ENCODE measurements at places on chromosomes 13 and 19. TPM values are rescaled to one million over a fixed set of nuclear protein-coding genes. Genes with fewer than 3 reads are reported as not detected.
A peak's percentile ranks its signal among the peaks of the same experiment; 100 is the strongest.

- no peak for DNase-seq
- no peaks in the 10 kb centered on the region for H3K36me3 ChIP-seq
- no peak overlapping the region for H3K27ac ChIP-seq
- no peak overlapping the region for H3K4me3 ChIP-seq
- H3K4me1 ChIP-seq: no peaks in the 10 kb centered on the region
- H3K27me3 ChIP-seq: no peaks in the 10 kb centered on the region
These were observed 34.7 kb upstream of the SEMA6B start for GRCh38 chr19:4594201-4594600.

DNA sequence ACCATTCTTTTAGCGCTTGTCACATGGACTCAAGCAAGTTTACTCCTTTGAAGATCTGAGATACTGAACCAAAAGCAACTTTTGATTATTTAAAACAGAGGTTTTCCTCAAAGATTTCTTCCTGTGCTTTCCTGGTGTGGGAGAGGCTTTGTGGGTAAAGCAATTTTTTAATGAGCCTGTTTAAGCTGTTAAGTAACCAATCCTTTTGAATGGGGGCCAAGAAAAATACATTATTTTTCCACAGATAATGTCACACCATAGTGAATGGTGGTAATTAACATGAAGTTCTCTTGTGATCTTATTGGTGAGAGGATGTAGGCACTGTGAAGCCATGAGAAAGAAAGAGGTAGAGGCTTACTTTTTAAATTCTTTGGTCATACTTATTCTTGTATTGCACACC is 55.8 kb upstream of the OBI1 start:
- H3K4me1 ChIP-seq: no peaks in the 10 kb centered on the region
- H3K36me3 ChIP-seq: no peaks in the 10 kb centered on the region
- no peaks in the 10 kb centered on the region for H3K27me3 ChIP-seq
- no peak overlapping the region for H3K27ac ChIP-seq
- no peak for DNase-seq
- no peak overlapping the region for H3K4me3 ChIP-seq

Gene PHF11
- 58.4 TPM for total RNA-seq

Gene HIPK4
- 0.23 TPM for total RNA-seq

DNA sequence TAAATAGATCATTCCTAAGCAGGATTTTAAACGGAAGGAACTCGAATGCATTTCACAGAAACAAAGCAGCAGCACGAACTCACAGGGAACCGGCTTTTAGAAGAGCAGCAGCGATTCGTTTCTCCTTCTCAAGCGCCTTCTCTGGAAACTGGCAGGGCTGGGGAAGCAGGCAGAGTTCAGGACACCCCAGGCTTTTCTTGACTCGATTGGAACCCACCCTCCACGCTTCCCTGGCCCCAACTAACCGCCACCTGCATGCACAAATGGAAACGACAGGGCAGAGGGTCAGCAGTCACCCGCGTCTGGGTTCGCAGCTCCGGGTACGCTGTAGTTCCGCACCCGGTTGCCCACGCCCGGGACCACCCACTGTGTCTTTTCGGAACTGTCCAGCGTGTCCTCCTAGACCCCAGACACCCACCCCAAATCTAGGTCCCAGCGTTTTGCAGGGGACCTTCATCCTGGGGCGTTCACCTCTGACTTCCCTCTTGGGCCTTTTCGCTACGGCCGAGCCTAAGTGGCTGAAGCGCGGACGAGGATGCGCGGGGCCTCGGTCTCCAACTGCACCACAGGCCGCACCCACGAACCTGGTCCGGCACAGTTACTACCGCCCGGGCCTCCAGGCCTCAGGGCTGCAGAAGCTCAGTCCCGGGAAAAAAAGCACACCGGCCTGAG is 500 bp downstream of the ZFP30 start:
- no peaks in the 10 kb centered on the region for H3K27me3 ChIP-seq
- H3K36me3 ChIP-seq: no peaks in the 10 kb centered on the region
- H3K4me3 ChIP-seq: peak overlapping the region; percentile 59
- H3K27ac ChIP-seq: peak overlapping the region; percentile 55
- no peaks in the 10 kb centered on the region for H3K4me1 ChIP-seq

Gene TMEM255B
- total RNA-seq: 36.6 TPM

Gene CILP2
- 4.2 TPM for total RNA-seq

- H3K4me3 ChIP-seq: no peak overlapping the region
- no peaks in the 10 kb centered on the region for H3K27me3 ChIP-seq
- H3K4me1 ChIP-seq: no peaks in the 10 kb centered on the region
- no peak for DNase-seq
- no peak overlapping the region for H3K27ac ChIP-seq
- no peaks in the 10 kb centered on the region for H3K36me3 ChIP-seq
These were observed 5.5 kb upstream of the IFI30 start for GRCh38 chr19:18167975-18168645.

Gene TMEM59L
- 8.9 TPM for total RNA-seq

GRCh38 chr13:43153436-43154090 is 130.2 kb downstream of the DNAJC15 start:
- no peaks in the 10 kb centered on the region for H3K27me3 ChIP-seq
- no peaks in the 10 kb centered on the region for H3K4me1 ChIP-seq
- no peak for DNase-seq
- no peak overlapping the region for H3K4me3 ChIP-seq

Gene FAM32A
- total RNA-seq: 46.4 TPM

DNA sequence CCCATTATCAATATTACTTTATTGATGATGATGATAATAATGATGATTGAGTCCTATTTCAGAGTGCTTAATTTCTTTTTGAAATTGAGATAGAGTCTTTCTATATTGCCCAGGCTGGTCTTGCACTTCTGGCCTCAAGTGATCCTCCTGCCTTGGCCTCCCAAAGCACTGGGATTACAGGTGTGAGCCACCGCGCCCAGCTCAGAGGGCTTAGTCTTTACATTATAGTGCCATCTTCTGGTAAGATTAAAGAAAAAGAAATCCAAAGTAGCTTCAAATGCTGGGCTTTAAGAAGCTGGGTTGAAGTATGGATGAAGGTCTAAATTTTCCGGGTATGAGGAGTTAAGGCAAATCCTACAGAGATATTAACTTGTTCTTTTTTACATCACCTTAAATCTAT is 3.4 kb upstream of the ZNF333 start:
- DNase-seq: no peak
- no peak overlapping the region for H3K27ac ChIP-seq
- H3K27me3 ChIP-seq: no peaks in the 10 kb centered on the region
- no peaks in the 10 kb centered on the region for H3K36me3 ChIP-seq
- no peaks in the 10 kb centered on the region for H3K4me1 ChIP-seq

DNA sequence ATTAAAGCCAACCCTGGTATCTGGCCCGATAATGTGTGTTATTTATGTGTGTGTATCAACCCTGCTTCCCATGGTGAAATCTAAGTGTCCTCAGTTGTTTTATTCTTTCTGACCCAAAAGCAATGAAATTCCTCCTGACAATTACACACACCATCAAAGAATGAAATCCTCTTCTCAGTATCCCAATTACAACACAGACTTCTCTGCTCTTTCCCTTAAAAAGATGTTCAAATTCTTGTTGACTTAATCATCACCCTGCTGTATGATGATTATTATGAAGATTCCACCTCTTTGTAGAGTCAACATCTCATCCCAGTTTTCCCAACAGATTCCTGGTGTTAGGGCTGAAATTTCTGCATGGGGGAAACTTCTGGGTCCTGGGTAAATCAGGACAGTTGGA is 8.9 kb upstream of the TRPC4 start:
- H3K27ac ChIP-seq: no peak overlapping the region
- H3K36me3 ChIP-seq: no peaks in the 10 kb centered on the region
- no peak overlapping the region for H3K4me3 ChIP-seq
- no peaks in the 10 kb centered on the region for H3K27me3 ChIP-seq

GRCh38 chr19:45354241-45354842 is 13.8 kb downstream of the KLC3 start:
- H3K4me3 ChIP-seq: no peak overlapping the region
- H3K27me3 ChIP-seq: no peaks in the 10 kb centered on the region
- DNase-seq: no peak

DNA sequence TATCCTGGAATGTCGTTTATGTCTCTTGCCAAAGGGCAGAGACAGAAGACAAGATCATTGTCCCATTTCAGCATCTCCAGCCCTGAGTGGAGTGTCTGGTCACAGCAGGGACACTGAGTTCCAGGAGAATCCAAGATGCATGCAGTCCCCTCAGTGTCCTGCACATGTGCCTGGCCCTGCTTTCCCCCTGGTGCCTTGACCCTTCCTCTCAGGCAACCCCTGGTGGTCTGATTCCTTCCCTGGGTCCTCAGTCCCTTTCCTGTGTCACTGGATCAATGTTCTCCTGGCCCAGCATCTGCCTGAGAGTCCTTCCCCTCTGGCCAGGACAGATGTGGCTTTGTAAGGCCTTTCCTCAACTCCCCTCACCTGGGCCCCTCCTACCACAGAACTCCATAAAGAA is 9.0 kb downstream of the CEACAM21 start:
- H3K4me1 ChIP-seq: no peaks in the 10 kb centered on the region
- H3K4me3 ChIP-seq: no peak overlapping the region
- H3K27ac ChIP-seq: no peak overlapping the region
- H3K36me3 ChIP-seq: no peaks in the 10 kb centered on the region
- no peaks in the 10 kb centered on the region for H3K27me3 ChIP-seq

Gene PSG11
- total RNA-seq: not detected

GRCh38 chr13:40537146-40537895 is 129.1 kb downstream of the FOXO1 start:
- no peak overlapping the region for H3K4me3 ChIP-seq
- peaks cover 3% of the 10 kb centered on the region for H3K4me1 ChIP-seq
- no peak for DNase-seq
- H3K27ac ChIP-seq: no peak overlapping the region

Gene C19orf81
- total RNA-seq: not detected

- no peak for DNase-seq
- H3K27me3 ChIP-seq: no peaks in the 10 kb centered on the region
- H3K4me3 ChIP-seq: no peak overlapping the region
- H3K4me1 ChIP-seq: no peaks in the 10 kb centered on the region
- peaks cover 3% of the 10 kb centered on the region for H3K36me3 ChIP-seq
- no peak overlapping the region for H3K27ac ChIP-seq
These were observed 35.1 kb upstream of the FBXL3 start for GRCh38 chr13:77062097-77062496.

GRCh38 chr13:109669956-109670355 is 116.4 kb downstream of the IRS2 start:
- H3K4me3 ChIP-seq: no peak overlapping the region
- no peaks in the 10 kb centered on the region for H3K36me3 ChIP-seq
- H3K27me3 ChIP-seq: no peaks in the 10 kb centered on the region
- H3K4me1 ChIP-seq: no peaks in the 10 kb centered on the region
- no peak overlapping the region for H3K27ac ChIP-seq

Gene SLC17A7
- total RNA-seq: 4.7 TPM

Data from aorta (tissue), 5 donors.